ENCODE measurements at places on chromosomes 6 and 20. TPM values are rescaled to one million over a fixed set of nuclear protein-coding genes. Genes with fewer than 3 reads are reported as not detected.

The DAAM2 gene
- total RNA-seq: 61.9 TPM

The MCHR2 gene
- total RNA-seq: not detected

The PLCG1 gene
- 148 TPM for total RNA-seq

The HINT3 gene
- 25.0 TPM for total RNA-seq

The KCNG1 gene
- 3.5 TPM for total RNA-seq

The LTA gene
- total RNA-seq: 0.27 TPM

The ZSCAN16 gene
- total RNA-seq: 4.1 TPM

The ARMH2 gene
- total RNA-seq: not detected

The CST5 gene
- total RNA-seq: not detected

The PROKR2 gene
- total RNA-seq: not detected
